ENCODE measurements at places on chromosomes 12 and 14. TPM values are rescaled to one million over a fixed set of nuclear protein-coding genes. Genes with fewer than 3 reads are reported as not detected.

DNA sequence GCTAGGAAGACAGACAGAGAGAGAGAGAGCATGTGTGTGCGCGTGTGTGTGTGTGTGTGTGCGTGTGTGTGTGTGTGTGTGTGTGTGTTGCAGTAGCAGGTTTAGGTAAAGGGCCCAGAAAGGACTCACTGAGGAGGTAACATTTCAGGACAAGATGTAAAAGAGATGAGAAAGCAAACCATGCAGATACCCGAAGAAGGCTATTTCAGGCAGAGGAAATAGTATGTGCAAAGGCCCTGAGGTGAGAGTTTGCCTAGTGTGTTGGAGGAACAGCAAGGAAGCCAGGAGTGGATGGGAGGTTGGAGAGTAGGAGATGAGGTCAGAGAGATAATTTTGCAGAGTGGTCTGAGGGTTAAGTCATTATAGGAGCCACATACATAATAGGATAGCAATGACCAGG lies 754.3 kb upstream of the TBX3 start:
- no peak for DNase-seq

CLEC4C gene
- not detected for total RNA-seq

- no peak for DNase-seq
Observed at GRCh38 chr12:64325055-64325454, 65.5 kb downstream of the C12orf56 start.

CHST11 gene
- total RNA-seq: 1.6 TPM

- DNase-seq: no peak
Observed at GRCh38 chr12:88420457-88420856, 159.8 kb downstream of the KITLG start.
